NCI-H526 treated with DMSO at 0.1 percent for 48 hours (cell line): ENCODE measurements at places on chromosomes 6 and 20.

- DNase-seq, result no peak
These were observed 157.9 kb downstream of the FOXC1 start for GRCh38 chr6:1767481-1768246.

- DNase-seq, result no peak
These were observed 132.7 kb upstream of the TCF21 start for GRCh38 chr6:133756078-133756695.

DNA sequence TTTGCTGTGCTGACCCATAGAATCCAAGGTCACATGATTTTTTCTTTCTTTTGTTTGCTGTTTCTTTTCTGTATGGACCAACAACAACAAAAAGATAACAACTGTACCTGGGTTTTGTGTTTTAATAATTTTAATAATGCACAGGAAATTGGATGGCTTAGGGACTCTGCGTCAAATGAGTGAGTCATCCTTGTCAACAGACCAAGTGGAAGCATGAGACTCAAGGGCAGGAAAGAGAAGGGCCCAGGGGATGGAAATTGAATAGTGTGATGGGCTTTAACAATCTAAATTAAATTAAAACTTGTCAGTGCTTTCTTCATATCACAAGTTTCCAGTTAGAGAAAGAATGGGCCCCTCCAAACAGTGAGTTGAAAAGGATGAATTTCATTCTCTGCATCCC, 413.0 kb downstream of the PREX1 start:
- no peak for DNase-seq

- DNase-seq, result no peak
These were observed 23.9 kb upstream of the SMIM13 start for GRCh38 chr6:11069760-11070159.

GRCh38 chr20:9928281-9928737, 89.4 kb upstream of the PAK5 start:
- no peak for DNase-seq

DNA sequence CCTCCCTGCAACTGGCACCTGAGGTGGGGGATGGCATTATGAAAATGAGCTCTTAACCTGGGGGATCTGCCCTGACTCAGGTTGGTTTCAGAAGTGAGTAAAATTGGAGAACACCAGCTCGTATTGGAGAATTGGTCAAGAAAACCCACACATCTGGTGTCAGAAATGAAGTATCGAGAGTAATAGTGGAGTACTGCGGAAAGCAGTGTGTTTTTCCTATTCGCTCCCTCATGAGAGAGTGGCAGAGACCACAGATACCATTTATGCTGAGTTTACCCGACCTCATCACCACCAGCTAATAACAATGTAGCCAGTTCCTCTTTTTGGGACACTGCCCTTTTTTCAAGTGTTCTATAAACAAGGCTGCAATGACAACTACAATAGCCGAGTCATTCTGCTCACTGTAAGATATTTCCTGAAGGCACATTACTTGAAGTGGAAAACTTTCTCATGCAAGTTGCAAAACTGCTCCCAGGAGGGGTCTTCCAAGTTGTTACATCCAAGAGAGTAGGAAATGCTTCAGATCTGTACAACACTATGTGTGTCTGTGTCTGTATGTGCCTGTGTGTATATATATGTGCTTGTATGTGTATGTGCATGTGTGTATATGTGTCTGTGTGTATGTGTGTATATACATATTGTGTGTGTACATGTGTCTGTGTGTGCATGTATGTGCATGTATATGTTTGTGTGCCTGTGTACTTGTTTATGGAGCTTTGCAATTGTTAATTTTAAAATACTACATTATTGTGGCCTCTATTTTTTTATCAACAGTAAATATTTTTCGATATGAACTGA, 106.0 kb upstream of the CST7 start:
- no peak for DNase-seq
